Ammon's horn (tissue), 1 donor: ENCODE measurements at places on chromosomes 13 and 19.
A peak's percentile ranks its signal among the peaks of the same experiment; 100 is the strongest.

DNA sequence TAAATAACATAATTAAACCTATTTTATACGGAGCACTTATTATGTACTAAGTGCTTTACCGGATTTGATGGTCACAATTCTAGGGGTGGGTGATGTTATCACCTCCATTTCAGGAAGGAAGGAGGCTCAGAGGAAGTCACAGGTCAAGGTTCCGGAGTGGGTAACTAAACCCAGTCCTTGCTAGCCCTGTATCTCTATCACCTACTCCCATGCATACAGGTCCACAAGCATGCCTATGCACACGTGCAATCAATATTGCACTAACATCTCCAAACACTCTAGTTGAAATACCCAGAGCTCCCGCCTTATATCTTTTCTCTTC is 17.8 kb upstream of the FOSB start:
- DNase-seq: no peak

GRCh38 chr19:2037651-2038255 is 13.3 kb downstream of the MKNK2 start:
- DNase-seq: no peak

DNA sequence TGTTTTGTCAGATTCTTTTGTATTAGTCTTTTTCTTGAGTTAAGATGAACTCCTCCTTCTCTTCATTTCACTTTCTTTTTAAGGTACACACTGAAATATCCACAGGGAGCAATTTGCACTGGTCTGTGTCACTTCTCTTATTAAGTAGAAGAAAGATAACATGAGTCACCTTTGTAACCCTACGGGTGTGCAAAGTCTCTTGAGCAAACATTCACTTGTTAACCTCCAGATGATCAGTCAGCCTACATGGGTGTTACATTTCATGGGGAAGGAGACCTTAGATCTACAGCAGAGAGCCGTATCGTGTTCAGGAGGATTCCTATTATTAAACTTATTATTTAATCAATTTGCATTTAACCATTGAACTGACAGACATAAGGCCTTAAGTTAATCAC is 5.1 kb downstream of the ZNF507 start:
- DNase-seq: no peak

- no peak for DNase-seq
Measured at GRCh38 chr19:5026706-5027273, 57.9 kb downstream of the KDM4B start.

GRCh38 chr13:98834254-98834960 is 81.9 kb upstream of the SLC15A1 start:
- peak; percentile 41 for DNase-seq

- no peak for DNase-seq
Measured at GRCh38 chr19:31252441-31252840, 96.8 kb downstream of the TSHZ3 start.

GRCh38 chr19:29605653-29606419 is at the start of gene POP4:
TSS of gene POP4 (plus strand) at chr19:29606283. CDS start at chr19:29606319, 36 bp downstream.
- peak; percentile 97 for DNase-seq

GRCh38 chr19:19588546-19588945 is 29.9 kb downstream of the PBX4 start:
- DNase-seq: no peak

DNA sequence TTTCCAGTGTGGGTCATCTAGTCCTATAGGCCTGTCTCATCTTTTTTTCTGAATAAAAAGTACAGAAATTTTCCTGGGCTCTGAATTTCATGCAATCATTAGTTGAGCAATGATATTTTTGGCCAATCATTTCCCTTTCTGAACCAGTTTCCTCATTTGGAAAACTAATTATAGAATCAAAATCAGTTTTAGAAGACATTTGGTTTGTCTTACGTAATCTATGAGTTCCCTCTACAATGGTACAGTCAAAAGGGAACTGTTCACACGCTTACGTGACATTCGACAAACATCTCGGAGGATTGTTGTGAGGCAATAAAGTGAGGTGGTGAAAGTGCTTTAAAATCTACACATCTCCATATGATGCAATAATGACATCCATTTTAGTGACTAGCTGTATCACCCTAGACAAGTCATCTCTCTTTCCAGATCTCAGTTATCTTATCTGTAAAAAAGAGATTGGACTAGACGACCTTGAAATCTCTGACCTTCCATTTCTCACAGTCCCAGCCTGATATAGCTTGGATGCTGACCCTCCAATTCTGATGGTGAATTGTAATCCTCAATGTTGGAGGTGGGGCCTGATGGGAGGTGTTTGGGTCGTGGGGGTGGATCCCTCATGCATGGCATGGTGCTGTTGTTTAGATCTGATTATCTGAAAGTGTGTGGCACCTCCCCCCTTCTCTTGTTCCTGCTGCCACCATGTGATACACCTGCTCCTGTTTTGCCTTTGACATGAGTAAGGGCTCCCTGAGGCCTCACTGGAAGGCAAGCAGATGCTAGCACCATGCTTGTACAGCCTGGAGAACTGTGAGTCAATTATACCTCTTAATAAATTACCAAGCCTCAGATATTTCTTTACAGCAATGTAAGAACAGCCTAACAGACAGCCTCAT is 26.7 kb downstream of the FLT1 start:
- peak; percentile 23 for DNase-seq

DNA sequence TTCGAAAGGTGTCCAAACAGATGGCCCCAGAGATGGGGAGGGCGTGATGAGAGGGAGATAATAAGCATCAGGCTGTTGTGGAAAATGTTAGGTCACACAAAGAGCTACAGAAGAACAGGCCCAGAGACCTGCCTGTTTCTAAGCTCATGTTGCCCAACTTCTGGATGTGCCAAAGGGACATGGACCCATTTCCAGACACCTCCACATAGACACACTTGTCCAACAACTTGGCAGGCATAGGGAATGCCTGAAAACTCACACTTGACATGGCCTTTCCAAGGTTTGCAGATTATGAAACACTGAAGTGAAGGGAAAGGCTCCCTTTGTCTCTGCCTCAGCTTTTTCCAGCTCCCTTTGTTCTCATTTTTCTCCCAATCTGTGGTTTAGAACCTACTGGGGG is 43.5 kb upstream of the CYP2B6 start:
- DNase-seq: no peak

DNA sequence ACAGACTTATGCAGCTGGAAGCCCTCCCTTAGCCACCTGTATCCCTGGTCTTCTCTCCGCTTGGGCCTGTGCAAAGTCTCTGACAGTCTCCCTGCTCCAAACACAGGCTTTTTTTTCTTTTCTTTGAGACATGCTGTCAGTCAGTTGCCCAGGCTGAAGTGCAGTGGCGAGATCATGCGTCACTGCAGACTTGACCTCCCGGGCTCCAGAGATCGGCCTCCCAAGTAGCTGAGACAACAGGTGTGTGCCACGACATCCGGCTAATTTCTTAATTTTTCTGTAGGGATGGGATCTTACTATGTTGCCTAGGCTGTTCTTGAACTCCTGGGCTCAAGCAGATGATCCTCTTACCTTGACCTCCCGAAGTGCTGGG is 1.6 kb downstream of the MZF1 start:
- DNase-seq: no peak

DNA sequence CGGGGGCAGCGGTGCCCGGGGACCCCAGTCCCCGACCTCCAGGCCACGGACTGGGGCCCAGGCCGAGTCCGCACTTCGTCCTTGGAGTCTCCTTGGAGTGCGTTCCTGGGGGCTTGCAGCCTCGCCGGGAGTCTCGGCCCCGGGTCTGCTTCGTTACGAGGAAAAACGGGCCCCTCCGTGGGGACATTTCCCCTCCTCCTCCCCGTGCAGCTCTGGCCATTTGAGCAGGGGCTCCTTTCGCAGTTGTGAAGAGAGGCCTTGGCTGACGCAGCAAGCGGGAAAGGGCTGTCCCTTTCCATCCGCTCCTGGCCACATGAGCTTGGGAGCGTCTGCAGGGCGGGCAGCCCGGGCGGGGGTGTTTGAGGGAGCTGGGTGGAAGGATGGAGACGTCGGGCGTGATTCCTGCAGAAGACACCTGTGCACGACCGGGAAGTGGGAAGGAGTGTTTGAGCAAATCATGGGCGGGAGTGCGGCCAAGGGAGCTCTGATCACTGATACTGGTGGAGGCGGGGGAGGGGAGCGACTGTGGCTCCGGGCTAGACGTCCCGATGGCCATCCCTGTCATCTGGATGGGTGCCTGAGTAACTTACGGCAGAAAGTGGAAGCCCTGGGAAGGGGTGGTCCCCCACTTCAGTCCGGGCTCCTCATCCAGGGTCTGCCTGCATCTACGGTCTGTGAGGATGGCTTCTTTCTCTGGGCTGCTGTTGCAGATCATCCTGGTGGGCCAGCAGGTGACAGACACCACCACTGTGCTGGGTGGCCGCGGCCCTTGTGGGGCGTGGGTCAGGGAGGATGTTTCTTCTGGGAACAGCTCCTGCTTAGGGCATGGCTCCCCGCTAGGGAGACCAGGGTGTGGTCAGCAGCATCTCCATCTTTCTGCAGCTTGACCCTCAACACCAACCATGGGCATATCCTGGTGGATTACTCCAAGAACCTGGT is 736 bp downstream of the GPI start:
- peak; percentile 27 for DNase-seq

- no peak for DNase-seq
Measured at GRCh38 chr13:45310341-45311131, 30.4 kb downstream of the TPT1 start.

- no peak for DNase-seq
Measured at GRCh38 chr19:31500197-31500830, 151.1 kb upstream of the TSHZ3 start.

DNA sequence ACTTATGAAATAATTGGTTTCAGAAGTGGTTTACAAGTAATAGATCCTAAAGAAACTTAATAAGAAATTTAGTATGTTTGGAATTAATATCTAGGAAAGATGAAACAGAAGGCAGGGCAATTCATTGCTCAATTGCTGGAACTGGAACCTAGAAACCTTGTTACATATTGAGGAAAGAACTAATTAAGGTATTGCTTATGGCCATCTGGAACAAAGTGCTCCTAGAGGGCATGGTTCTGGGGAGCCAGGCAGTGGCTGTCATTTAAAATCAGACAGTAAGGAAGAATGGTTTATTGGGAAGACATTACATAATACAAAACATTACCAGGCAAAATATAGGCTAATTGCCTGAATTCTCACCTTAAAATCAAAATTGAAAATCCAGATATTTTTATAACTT is 224.1 kb downstream of the SLITRK6 start:
- DNase-seq: no peak

DNA sequence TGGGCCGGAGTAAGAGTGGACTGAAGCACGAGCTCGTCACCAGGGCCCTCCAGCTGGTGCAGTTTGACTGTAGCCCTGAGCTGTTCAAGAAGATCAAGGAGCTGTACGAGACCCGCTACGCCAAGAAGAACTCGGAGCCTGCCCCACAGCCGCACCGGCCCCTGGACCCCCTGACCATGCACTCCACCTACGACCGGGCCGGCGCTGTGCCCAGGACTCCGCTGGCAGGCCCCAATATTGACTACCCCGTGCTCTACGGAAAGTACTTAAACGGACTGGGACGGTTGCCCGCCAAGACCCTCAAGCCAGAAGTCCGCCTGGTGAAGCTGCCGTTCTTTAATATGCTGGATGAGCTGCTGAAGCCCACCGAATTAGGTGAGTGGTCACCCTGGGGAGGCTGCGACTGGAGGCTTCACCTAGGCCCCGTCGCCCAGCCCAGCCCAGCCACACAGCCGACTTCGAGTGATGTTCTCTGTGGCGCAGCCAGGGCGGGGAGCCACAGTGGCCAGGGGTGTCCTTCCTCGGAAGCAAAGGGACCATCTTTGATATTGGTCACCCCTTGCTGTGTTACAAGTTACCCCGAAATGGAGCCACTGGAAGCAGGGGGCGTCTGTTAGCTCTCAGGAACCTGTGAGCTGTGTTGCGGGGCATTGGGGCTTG is 5.6 kb downstream of the PIAS4 start:
- DNase-seq: no peak

DNA sequence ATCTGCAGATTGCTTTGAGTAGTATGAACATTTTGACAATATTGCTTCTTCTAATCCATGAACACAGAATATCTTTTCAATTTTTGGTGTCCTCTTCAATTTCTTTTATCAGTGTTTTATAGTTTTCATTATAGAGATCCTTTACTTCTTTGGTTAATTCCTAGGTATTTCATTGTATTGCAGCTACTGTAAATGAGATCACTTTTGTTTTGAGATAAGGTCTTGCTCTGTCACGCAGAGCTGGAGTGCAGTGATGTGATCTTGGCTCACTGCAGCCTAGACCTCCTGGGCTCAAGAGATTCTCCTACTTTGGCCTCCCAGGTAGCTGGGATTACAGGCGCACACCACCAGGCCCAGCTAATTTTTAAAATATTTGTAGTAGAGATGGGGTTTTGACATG is 9.8 kb downstream of the CYP2A7 start:
- no peak for DNase-seq

- DNase-seq: no peak
Measured at GRCh38 chr13:39402221-39402970, 200.6 kb downstream of the LHFPL6 start.

- DNase-seq: no peak
Measured at GRCh38 chr19:56091751-56092546, 29.1 kb downstream of the ZNF787 start.

DNA sequence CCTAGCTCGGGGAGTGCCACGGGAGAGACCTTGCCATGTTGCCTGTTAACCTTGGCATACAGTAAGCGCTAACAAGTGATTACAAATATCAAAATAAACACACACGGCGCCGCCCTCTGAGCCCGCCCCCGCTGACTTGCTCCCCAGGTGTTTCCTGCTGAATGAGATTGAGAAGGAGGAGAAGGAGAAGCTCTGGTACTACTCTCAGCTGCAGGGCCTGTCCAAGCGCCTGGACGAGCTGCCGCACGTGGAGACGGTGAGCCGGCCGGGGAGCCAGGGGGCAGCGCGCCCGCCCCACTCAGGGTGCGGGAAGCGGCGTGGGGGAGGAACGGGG is 5.0 kb downstream of the APC2 start:
- no peak for DNase-seq

DNA sequence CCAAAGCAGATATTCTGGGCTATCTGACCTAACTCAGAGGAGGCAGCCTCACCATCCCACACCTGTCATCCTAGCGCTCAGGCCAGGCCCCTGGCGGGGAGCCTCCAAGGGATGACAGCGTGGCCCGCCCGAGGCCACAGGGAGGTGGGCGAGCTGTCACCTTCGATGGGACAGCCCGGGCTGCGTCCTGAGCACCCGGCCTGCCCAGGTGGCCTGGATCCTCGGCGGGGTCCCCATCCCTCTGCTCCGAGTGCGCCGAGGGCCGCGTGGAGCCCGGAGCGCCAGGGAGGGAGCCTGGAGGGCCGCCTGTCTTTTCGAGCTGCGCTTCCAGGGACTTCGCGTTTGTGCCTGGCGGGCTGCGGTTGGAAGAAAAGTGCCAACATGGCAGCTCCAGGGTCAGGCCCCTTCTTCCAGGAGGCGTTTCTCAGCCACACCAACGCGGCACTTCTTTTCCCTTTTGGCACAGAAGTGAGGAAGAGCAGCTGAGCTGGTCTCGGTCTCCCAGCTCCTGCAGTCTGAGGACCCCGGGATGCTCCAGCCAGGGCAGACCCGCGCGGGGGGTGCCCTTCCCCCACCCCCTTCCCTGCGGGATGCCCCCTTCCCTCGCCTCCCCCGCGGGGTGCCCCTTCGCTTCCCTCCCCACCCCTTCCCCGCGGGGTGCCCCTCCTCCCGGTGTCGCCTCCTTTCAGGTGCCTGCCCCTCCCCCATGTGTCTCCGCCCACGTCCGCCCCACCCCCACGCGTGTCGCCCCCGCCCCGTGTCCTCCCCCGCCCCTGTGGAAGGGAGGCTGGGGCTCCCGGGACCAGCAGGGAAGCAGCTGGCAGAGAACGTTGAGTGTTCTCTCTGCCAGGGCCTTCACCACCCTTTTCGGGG is 42.3 kb downstream of the GJA3 start:
- DNase-seq: peak; percentile 34
